ENCODE measurements at places on chromosomes 7 and 10.

DNA sequence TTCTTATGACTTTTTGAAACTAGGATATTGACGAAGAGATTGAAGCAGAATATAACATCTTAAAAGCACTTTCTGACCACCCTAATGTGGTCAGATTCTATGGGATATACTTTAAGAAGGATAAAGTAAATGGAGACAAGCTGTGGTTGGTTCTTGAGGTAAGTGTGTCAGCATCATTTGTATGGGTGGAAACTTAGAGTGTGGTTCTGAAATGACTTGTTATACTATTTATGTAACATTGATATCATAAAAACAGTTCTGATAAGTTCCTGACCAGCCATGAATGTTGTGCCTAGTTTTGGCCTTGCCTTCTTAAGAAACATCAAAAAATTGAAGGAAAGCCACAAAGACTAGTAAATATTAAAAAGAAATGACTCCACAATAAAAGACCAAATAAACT lies 20.8 kb downstream of the MYO3A start:
- no peak for DNase-seq

GRCh38 chr7:128032605-128033235 lies 1.5 kb upstream of the LRRC4 start:
- DNase-seq = no peak

GRCh38 chr7:134899729-134900128 lies 86.6 kb upstream of the AGBL3 start:
- no peak for DNase-seq

- DNase-seq = no peak
Measured at GRCh38 chr10:63323701-63324494, 141.9 kb downstream of the JMJD1C start.

- DNase-seq = no peak
Measured at GRCh38 chr10:58608351-58608750, 95.7 kb downstream of the BICC1 start.

DNA sequence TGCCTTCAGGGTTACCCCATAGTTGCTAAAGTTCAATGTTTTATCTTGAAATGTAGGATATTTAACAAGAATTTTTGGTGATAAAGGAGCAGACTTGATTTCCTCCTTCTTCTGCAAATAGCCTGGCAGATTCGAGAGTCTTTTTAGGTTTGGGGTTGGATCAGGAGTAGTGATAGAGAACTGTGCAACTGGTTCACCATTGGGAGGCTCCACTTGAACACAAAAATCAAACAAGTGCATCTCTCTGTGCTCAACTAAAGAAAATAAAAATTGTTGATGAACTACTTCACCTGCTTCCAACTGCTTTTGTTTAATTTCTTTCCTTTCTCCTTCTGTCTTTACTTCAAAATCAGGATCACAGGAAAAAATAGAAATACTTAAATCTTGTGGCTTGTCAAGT lies 58.5 kb downstream of the MACC1 start:
- DNase-seq = no peak

- DNase-seq = no peak
Measured at GRCh38 chr7:100127866-100128636, 1.3 kb downstream of the MBLAC1 start.

DNA sequence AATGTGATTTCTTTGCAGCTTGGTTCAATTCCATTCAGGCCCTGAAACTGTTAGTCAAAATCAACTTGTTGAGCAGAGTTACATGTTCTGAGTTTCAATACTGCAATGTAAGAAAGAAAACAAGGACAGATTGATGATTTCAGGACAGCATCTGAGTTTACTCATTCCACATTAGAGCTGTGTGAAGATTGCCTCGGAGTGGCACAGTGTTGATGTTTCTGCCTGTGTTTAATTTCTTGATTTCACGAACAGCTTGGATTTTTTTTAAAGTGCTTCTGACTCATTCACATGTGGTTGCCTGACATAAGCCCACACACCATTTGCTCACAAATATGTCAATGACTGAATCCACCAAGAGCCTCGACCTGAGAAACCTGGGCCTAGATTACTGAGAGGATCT lies 101.2 kb upstream of the PARD3 start:
- no peak for DNase-seq

DNA sequence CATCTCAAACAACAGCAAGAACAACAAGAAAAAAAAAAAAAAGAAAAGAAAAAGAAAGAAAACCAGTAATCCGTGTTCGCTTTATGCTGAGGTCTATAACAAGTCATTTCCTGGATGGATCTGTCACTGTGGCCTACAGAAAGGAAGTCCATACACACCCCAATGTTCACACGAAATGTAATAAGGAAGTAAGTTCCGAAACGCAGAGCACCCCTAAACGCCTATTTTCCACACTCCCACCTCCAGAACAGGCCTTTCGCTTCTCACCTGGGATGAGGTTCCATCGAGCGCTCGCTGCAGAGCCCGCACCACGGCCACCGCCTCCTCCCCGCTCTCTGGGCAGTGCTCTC lies 735 bp downstream of the ZNF394 start:
- DNase-seq = no peak

DNA sequence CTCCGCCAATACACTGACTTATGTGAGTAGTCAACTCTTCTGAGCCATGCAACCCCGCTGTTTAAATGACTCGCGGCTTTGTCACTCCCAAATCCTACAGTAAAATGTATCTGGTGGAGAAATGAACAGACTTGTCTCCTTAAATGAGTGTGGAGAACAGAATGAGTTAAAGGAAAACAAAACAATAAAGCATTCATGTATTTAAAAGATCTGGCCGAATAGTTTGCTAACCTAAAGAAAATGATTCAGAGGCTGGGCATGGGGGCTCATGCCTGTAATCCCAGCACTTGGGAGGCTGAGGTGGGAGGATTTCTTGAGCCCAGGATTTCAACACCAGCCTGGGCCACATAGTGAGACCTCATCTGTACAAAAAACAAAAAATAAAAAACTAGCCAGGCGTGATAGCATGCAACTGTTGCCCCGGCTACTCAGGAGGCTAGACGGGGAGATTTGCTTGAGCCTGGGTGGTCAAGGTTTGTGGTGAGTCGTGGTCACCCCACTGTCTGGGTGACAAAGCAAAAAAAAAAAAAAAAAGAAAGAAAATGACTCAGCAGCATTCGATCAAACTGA lies 86.5 kb upstream of the PFKP start:
- DNase-seq = no peak

DNA sequence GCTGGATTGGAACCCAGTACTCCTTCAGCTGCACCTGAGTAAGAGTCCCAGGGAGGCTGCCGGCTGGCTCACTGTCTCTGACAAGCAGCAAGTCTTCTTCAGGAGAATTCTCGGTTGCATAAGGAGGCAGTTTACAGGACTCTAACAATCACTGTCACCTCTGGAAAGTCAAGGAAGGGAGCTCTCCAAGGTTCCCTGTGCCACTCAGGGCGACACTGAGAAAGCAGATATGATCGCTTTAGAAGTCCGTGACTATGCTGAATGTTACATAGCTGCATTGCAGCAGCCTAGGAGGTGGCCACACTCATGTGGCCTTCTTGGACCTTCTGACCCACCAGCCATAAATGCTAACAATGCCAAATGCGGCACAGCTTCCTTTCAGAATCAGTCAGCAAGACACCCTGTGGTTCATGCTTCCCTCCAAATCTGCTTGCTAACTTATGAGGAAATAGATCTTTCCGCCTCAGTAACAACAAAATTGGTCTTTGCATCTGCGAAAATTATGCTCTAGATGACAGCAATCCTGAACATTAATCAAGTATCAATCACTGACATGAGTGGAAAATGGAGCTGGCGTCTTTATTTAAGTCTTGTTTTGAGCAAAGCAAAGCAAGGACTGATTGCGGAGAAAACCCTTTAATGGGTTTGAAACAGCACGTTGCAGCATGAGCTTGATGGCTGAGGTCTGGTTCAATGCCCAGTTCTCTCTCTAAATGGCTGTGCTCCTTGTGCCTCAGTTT lies 132.9 kb downstream of the ATXN7L1 start:
- DNase-seq = no peak

DNA sequence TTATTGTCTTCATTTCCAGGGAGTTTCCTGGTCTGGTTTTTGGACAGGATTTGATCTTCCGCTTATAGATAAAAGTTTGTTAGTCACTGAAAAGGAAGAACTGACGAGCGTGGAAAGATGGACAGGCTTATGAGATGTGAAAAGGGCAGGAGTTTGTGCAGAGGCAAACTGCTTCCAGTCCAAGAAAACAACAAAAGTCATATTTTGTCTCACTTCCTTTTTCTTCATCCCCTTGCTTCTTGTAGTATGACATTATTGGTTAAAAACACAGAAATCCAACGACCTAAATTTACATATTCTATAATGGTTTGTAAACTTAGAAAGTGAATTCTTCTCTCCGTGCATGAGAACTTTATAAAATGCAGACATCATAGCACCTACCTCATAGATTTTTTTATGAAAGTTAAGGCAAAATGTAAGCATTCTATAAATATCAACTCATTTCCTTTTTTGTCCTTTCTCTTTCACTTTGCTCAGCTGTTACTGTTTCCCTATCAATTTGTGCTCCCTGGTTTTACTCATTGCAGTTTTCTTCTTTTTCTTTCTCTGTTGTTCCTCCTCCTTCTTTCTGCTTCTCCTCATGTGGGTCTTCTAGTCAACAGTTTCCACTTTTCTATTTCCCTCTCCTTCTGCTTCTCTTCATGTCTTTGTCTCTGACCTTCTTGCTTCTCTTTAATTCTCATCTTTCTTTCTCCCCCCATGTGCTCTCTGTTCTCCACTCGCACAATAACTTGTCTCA lies 370.2 kb downstream of the ARL4A start:
- DNase-seq = no peak

DNA sequence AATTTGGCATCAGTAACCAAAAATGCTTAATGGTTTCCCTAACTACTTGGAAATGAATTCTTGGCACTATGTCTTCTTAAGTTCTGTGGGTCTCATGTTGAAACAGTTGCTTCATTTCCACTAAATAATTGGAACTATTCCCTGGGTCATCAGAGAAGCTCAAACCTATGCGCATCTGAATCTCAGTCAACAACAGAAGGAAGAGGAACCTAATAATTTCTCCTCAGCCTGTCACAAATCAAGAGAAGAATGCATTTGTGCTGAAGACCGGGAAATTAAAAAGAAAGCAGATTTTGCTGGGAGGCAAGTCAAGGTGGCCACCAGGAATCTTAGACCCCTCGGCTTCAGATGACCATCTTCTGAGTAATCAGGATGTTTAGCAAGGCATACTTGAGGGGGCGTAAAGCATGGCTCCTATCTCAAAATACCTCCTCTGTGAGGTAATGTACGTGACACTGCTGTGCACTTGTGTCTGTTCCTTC lies 41.4 kb downstream of the TOMM7 start:
- DNase-seq = no peak

GRCh38 chr10:7697426-7697825 lies 5.7 kb upstream of the ITIH2 start:
- DNase-seq = no peak

DNA sequence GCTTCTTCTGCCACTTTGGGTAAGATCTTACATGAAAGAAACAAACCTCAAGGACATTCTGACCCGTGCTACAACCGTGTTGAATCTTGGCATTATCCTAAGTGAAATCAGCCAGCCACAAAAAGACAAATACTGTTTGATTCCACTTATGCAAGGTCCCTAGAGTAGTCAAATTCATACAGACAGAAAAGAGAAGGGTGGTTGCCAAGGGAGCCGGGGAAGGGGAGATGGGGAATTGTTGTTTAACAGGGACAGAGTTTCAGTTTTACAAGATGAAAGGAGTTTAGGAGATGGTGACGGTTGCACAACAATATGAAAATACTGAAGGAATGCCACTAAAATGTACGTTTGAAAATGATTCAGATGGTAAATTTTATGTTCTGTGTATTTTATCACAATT lies 12.2 kb upstream of the CLEC2L start:
- no peak for DNase-seq

GRCh38 chr10:42876945-42877344 lies 94.3 kb downstream of the BMS1 start:
- DNase-seq = no peak

- DNase-seq = no peak
Measured at GRCh38 chr7:96775046-96775445, 65.4 kb upstream of the SEM1 start.

DNA sequence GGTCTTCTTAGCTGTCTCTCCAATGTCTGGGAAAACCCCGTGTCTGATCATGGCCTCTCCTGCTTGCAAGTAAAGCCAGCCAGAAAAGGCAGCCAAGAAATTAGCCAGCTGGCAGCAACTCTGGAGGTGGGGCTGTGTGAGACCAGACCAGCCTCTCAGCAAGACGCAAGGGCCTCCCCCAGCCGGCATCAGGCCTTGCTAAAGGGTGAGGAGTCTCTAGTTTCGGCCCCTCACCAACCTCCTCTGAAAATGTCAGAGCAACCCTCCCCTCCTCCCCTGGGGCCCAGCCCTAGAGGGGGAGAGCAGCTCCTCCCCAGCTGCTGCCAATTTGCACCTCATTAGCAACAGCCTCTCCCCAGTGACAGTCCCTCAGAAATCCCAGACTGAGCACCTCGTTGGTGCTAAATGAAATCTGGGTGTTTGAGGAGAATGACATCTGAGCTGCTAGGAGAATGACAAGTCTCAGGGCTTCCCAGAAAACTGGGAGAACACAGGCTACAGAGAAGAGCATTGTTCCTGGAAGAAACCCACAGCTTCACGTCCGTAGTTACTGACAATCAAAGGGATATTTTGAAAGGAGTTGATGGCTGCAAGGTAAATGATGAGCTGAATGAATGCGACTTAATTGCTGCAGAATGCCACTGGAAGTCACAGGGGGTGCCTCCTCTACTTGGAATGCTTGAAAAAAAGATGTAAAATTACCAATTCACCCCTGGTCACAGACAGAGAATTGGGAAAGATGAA lies 25.9 kb downstream of the DGKI start:
- DNase-seq = no peak
